ENCODE measurements at places on chromosomes 16 and 17.

DNA sequence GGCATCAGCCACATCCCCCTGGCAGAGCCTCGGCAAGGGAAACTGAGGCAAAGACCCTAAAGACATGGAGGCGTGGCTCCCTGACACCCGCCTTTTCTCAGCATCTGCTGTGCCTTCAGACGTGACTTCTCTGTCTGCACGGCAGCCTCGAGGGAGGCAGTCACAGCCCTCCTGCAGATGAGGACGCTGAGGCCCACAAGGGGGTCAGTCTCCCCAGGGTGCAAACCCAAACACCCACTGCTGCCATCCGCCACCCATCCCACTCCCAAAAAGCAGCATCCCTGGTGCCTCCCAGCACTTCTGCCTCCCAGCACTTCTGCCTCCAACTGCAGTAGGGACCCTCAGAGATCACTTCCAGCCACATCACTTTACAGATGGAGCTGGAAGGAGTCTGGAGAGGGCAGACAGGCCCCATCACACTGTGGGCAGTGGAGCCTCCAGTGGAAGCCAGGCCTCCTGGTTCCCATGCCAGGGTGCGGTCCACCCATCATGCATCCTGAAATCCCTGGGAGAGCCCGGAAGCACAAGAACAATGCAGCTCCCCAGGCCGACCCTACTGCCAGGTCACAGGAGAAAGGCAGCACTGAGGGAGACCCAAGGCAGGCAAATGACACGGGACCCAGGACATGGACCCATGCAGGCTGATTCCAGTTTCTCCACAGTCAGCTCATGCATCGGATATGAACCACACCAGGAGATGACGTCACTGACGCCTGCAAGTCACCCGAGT is 23.8 kb downstream of the KDM8 start:
- DNase-seq = no peak

DNA sequence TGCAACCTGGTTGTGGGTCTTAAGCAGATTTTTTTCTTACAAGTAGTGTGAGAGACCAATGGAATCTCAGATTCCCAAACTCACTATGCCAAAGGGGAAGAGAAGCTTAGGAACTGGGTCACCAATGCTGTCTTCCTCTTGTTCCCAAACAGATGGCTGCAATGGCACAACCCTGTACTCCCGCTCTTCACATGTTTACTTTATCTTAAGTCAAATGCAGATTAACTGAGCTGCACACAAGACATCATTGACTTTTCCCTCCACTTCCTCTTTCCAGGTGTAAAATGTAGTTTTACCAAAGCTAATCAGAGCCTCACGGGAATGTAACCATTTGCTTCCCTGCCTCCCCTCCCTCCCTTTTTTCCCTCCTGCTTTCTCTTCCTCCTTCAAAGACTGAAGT is 14.4 kb upstream of the CD300E start:
- no peak for DNase-seq

- DNase-seq = no peak
Observed at GRCh38 chr16:65658787-65659220, 536.9 kb upstream of the CDH11 start.

- no peak for DNase-seq
Observed at GRCh38 chr16:81956213-81956948, 54.9 kb downstream of the SDR42E1 start.

GRCh38 chr17:77308861-77309726 is 168.3 kb downstream of the SEC14L1 start:
- no peak for DNase-seq

- no peak for DNase-seq
Observed at GRCh38 chr16:9072806-9073341, 18.6 kb upstream of the HAPSTR1 start.

- peak; percentile 83 for DNase-seq
Observed at GRCh38 chr16:69150146-69150865, 17.9 kb downstream of the UTP4 start.

DNA sequence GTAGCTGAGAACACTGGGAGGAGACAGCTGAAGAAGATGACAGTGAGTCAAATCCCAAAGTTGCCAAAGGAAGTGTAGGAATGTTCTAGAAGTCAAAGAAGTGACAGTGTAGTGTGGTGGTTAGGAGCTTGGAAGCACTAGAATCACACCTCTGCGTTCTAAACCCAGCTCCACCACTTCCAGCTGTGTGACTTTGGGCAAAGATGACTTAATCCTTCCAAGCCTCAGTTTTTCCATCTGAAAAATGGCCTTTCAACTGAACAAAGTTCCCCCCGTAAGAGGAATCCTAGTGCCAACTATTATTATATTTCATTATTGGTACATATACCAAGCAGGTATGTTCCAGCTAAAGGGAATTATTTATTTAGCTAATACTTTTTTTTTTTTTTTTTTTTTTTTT is 56.0 kb downstream of the IQCK start:
- no peak for DNase-seq

DNA sequence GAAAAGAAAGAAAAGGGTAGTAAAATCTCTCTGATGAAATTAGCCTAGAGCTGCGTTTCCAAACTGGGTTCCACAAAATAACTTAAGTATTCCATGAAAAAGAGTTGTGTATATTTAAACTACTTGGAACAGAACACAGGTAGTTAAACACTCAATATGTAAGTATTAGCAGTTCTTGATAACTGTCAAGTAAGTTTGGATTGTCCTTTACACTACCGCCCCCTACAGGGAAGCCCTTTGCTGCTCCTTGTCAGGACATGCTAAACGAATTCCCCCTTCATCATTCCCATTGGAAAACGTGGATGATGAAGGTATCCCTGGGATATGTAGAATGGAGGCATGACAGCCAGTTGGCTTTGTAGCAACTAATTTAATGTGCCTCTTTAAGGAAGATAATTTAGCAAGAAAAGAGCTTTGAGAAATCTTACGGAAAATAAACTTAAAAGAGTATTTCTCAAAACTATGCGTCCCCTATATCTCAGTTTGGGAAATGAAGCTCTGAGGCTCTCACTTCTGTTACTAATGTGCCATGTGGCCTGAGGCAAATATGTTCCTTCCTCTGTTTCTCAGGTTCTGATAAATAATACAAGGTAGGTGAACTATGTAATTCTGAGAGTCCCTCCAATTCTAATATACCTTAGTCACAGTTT is 18.8 kb downstream of the NCBP3 start:
- peak; percentile 42 for DNase-seq

DNA sequence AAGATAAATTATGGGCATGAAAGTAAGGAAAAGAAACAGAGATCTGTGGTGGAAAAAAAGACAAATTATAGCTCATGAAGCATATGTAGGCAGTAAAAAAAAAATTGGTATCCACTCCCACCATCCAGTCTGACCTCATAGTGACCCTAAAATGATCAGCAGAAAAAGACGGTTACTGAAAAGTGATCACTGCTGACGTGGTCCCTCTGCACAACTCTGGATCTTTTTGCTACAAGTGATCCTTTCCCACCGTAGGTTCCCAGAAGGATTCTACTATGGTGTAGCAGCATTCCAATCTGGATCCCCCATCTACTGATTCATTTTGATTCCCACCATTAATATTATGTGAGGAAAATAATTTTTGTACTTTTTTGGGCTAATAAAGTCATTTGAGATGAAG is 10.9 kb upstream of the CHST6 start:
- no peak for DNase-seq

DNA sequence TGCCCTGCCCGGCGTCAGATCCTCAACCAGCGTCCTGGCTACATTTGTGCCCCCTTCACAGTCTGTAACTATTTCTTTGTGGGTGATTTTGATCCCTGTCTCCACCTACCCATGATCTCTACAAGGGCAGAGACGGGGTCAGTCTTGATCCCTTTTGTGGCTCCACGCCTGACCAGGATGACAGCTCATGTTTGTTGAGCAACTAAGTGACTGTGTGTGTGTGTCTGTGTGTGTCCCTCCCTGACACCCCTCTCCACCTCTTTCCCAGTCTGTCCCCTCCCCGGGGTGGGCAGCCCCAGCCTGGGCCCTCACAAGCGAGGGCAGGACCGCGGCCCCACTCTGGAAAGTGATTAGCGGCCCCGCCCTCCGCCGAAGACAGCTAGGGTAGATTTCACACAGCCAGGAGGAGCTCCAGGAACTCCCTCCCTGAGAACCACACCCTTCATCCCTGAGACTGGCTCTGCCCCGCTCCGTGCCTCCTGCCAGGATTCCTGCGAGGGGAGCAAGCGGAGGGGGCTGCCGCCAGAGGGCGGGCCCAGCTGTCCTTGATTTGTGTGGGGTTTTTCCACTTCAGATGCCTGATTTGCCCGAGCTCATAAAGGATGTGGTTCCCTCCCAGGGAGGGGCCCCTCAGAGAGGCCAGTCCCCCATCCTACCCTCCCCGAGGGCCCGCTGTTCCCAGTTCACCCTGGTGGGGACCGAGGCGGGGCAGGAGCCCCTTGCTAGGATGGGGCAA is 5.3 kb upstream of the HS3ST6 start:
- DNase-seq = no peak

GRCh38 chr17:50187751-50188530 is 13.5 kb downstream of the COL1A1 start:
- no peak for DNase-seq

- DNase-seq = no peak
Observed at GRCh38 chr16:46950009-46950408, 23.5 kb downstream of the DNAJA2 start.

GRCh38 chr17:50380369-50381259 is 7.6 kb downstream of the EME1 start:
- no peak for DNase-seq

DNA sequence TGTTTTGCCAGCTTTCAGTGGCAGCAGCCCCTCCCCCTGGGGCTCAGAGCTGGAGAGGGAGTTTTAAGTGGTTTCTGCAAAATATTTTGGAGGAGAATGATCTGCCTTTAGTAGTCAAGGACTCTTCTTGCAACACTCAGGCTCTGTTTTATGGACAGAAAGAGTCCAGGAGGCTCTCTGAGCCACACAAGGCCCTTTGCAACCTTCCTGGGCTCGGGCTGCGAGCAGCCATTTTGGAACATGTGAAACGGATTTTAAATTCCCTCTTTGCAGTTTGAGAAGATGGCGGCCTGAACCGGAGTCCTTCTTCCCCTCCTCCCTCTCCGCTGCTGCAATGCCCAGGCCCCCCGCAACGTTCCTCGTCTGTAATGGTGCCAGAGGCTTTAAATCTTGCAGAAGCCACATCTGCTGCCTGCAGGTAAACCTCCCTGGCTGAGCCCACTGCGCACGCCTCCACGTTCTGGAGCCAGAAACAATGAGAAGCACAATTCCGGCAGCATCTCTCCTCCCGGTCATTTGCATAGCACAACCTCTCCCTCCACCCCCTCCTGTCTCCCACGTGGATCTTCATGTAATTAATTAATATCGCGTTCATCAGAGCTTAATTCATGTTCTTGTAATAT is 386.1 kb downstream of the SEC14L1 start:
- DNase-seq = no peak

DNA sequence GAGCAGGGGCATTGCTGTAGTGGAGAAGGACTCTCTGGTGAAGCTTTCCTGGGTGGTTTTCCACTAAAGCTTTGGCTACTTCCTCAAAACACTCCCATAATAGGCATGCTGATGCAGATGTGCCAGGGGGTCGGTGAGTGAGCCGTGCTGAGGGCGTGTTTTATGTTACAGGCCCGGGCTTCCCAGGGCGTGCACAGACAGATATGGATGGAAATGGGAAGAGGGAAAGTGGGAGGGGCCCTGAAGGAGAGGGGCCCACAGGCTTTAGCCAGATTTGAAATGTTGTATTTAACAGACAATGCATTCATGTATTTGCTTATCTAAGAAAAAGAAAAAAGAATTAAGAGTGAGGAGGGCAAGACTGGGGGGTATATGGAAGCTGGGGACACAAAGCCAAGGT is 56.3 kb downstream of the IL21R start:
- no peak for DNase-seq

- no peak for DNase-seq
Observed at GRCh38 chr17:5837055-5837491, 233.1 kb upstream of the WSCD1 start.
